ENCODE measurements at places on chromosomes 5 and 9.

DNA sequence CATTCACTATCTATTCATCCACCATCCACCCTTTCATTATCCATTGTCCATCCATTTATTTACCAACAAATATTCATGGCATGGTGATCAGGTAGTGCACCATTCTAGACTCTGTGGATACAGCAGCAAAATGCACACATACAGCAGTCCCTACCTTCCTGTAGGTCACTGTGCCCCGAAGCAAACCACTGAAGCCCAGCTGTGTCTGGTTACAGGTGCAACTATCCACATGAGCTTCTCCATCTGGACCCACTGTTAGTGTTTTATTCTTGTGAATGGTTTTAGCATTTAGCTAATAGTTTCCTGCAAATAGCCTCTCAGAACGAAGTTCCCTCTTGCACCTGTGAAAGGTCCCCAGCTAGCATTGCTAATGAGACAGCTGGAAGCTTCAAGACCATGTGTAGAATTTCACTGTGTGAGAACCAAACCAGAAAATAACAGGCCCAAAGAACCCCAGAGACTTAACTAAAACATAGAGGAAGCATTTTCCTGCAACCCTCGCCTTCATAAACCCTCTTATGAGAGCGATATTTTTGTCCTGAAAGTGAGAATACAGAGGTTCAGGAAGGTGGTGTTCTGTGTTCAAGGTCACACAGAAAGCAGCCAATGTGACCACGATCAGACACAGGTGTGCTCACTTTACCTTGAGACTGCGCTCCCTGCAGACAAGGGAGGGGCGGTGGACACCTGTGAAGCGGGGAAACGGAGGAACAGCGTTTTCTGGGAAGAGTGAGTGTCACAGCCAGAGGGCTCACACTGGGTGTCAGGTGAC is 18.5 kb downstream of the PAEP start:
- no peak for DNase-seq

GRCh38 chr5:149754172-149754880 is 24.2 kb downstream of the PPARGC1B start:
- no peak for DNase-seq

DNA sequence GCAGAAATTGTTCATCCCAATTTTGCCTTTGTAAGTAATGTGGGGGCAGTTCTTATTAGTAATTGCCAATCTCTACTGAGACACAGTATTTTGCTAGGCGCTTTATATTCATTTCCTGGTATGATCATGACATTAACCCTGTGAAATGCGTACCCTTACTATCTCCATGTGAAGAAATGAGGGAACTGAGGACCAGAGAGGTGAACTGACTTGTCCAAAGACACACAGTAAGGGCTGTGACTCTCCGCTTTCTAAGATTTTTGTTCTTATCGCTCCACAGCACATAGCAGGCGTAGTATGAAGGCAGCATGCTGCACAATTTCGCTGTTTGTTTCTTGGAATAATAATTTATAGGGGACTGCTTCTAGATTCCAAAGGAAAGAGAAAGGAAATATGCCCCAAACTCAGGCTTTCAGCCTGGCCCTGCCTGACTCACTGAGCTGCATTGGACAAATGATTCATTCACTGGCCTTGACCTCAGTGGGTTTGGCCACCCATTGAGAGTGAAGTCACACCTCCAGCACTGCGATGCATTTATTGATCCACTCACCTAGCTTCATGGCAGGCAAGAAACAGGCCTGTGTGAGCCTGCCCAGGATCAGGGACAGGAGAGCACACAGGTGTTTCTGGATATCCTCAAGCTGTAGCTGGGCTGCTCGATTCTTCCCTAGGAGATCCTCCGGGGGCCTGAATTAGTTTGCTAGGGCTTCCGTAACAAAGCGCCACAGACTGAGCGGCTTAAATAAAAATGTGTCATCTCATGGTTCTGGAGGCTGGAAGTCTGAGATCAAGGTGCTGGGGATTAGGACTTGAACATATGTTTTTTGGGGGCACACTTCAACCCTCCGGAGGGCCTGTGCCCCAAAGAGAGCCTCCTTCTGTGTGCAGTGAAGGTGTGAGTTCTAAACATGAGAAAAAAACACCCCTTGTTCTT is 7.2 kb upstream of the DUSP1 start:
- DNase-seq, result no peak

DNA sequence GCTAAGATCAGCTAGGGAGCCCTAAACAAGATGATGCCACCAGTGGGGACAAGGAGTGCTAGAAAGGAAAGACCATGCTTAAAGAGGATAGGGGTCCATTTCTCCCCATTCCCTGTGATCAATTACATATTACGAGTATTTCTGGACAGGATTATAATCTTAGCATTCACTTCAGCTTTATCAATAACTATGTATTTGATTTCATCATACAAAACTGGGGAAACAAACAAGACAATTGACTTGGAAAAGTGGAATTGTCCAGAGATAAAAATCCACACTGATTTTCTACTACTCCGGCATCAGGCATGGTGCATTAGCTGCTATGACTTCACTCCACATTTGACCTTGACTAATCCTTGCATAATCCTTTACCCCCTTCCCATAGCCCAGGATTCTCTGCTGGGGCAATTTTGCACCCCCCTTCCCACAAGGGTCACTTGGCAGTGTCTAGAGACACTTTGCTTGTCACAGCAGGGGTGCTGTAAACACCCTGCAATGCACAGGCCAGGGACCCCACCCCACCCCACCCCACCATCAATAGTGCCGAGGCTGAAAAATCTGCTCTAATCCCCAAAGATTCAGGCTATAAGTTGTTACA is 29.9 kb upstream of the UBE2QL1 start:
- no peak for DNase-seq

GRCh38 chr5:151320481-151320880 is 16.9 kb upstream of the SLC36A3 start:
- DNase-seq, result no peak

DNA sequence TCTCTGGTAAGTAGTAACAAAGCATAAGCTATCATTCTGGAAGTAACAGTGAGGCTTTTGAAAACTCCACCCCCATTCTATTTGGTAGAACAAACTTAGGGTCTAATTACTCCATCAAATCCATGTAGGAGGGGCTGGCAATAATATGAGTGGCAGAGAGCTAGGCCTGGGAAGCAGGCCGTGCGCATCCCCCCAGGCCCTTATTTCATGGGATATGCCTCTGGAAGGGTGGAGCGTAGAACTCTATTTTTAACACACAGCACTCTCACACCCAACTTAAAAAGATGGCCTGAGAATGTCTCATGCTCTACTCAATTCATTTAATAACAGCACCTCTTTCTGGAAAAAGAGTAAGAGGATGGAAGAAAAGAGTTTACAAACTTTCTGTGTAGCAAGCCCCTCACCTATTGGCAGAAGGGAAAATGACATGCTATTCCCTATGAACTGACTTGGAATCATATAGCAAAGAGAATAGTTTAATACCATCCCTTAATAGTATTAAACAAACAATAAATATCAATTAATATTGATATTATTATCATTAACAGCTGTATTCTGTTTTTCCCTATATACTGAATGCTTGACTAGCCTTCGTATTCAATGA is 233.2 kb downstream of the KCTD16 start:
- no peak for DNase-seq

GRCh38 chr9:136089697-136090045 is 5.4 kb downstream of the NACC2 start:
- DNase-seq, result no peak

DNA sequence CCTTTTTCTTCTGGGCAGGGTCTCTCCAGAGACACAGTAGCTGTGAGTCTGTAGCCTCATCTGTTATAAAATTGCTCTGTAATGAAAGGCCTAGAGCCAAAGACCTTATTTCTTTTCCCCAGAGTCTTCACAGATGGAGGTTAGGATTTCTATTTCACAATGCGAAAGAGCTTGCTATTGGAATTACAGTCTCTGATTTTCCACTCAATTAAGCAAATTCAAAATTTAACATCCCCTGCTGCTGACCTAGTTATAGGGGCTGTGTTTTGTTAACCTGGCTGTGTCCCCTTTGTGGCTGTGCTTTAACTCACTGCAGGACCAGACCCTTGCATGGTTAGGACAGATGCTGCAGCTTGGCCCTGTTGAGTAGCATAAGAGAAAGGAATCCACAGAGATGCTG is 190.3 kb upstream of the NMUR2 start:
- DNase-seq, result no peak

- DNase-seq, result no peak
These were observed 30.9 kb upstream of the OLFM1 start for GRCh38 chr9:135056541-135056940.

GRCh38 chr9:121364077-121364476 is 6.0 kb downstream of the STOM start:
- no peak for DNase-seq

- DNase-seq, result no peak
These were observed 52.8 kb upstream of the RAI14 start for GRCh38 chr5:34603378-34603777.

DNA sequence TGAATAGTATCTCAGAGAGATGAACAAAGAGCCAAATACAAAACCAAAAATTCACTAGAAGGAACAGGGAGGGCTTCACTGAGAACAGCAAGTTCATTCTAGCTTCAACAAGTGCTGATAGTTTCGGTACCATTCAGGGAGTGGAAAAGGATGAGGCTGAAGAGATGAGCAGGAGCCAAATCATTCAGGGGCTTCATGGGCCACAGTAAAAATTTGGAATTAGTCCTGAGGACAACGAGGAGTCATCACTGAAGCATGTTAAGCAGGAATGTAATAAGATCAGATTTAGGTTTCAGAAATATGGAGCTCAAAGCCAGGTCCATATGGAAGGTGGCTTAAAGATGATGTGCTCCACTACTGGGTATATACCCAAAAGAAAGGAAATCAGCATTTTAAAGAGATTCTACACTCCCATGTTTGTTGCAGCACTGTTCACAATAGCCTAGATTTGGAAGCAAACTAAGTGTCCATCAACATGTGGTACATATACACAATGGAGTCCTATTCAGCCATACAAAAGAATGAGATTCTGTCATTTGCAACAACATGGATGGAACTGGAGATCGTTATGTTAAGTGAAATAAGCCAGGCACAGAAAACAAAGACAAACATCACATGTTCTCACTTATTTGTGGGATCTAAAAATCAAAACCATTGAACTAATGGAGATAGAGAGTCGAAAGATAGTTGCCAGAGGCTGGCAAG is 36.2 kb downstream of the SPOCK1 start:
- DNase-seq, result no peak

DNA sequence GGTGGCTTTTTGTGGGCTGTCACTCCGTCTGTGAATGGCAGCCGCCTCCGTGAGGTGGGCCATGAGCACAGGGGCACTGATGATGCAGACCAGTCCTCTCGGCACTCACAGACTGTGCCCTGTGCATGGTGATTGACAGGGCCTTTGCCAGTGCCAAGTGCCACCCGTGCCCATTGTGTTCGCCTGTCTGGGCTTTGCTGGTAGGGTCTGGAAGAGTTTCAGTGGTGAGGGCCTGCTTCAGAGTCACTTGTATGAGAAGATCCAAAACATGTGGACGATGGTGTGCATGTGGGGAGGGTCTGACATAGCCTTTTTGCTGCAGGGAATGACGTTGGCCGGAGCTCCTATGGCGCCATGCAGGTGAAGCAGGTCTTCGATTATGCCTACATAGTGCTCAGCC is 34.9 kb downstream of the TENT4A start:
- no peak for DNase-seq

GRCh38 chr5:10564838-10565784 is 1.2 kb downstream of the ANKRD33B start:
- DNase-seq, result no peak

- no peak for DNase-seq
These were observed 47.1 kb downstream of the BRINP1 start for GRCh38 chr9:119322184-119322583.

- DNase-seq, result no peak
These were observed 159.8 kb downstream of the COL23A1 start for GRCh38 chr5:178430186-178431062.

DNA sequence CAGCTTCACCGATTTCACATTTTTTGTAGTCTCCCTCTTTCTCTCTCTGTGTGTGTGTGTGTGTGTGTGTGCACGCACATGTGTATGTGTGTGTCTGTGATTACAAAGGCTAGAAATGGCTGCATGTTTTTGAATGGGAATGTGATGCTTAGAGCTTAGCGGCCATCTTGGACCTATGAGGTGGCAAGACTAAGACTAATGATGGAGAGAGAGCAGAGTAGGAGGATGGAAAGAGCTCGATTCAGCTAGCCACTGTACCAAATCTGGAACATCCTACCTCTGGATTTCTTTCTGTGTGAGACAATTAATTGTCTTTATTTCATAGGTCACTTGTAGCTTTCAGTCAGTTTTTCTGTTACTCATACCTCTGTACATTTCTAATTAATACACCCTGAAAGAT is 205.1 kb downstream of the PCSK1 start:
- no peak for DNase-seq

- no peak for DNase-seq
These were observed 32.8 kb downstream of the SECISBP2 start for GRCh38 chr9:89350988-89351557.

GRCh38 chr5:140260089-140260656 is 42.7 kb downstream of the PFDN1 start:
- DNase-seq, result no peak

GRCh38 chr9:38311382-38312270 is 80.9 kb upstream of the ALDH1B1 start:
- DNase-seq, result no peak

GRCh38 chr5:24616566-24616965 is 28.2 kb downstream of the CDH10 start:
- DNase-seq, result no peak

DNA sequence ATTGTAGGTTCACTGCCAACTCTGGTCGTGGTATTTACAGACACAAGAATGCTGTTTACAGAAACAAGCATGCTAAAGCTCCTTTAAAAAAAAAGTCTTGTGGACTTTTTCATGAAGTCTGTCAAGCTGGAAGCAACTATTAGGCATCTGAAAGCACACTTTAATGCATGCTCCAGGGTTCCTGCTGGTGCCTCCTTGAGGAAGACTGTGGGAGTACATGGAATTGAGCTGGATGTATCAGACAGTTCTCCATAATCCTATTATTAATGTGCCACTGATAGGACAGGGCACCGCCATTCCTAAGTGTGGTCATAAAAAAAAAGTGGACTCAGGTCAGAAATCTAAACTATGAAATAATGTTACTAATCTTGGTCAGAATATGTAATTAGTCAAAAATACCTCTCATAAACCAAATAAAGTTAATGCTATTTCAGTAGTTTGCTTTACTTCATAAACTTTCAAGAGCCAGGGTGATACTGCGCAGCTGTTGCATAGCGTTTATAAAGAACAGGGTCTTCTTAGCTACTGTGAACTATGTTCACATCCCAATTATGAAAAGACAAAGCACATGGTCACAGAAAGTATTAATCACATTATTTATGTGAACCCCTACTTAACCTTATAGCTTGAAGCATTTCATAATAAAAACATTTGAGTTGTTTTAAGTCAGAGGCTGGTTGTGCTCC is 390.8 kb upstream of the PTGER4 start:
- DNase-seq, result no peak

GRCh38 chr9:113669522-113670115 is 206.1 kb downstream of the RGS3 start:
- DNase-seq, result no peak

- no peak for DNase-seq
These were observed 80.1 kb downstream of the ALDH1A1 start for GRCh38 chr9:72872718-72873117.

GRCh38 chr9:13758936-13759335 is 479.4 kb upstream of the MPDZ start:
- no peak for DNase-seq

GRCh38 chr5:181204113-181204825 is 727 bp downstream of the TRIM7 start:
- DNase-seq, result no peak

All from stimulated activated CD4-positive, alpha-beta T cell treated with anti-CD3 and anti-CD28 coated beads, Interleukin-15, amount 100 ng/mL, for 48 hours (primary cell).